ENCODE measurements at places on chromosomes 13 and 19.

GRCh38 chr19:17504030-17504429, 7.4 kb upstream of the PGLS start:
- no peak for DNase-seq

DNA sequence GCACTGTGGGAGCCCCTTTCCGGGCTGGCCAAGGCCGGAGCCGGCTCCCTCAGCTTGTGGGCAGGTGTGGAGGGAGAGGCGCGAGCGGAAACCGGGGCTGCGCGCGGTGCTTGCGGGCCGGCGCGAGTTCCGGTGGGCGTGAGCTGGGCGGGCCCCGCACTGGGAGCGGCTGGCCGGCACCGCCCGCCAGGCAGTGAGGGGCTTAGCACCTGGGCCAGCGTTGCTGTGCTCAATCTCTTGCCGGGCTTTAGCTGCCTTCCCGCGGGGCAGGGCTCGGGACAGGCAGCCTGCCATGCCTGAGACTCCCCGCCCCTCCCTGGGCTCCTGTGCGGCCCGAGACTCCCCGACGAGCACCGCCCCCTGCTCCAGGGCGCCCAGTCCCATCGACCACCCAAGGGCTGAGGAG, 405.2 kb upstream of the PRR20A start:
- DNase-seq: peak; percentile 57

- no peak for DNase-seq
Measured at GRCh38 chr19:58038688-58039204, 4.9 kb downstream of the ZSCAN1 start.

GRCh38 chr19:42601811-42602443, 7.2 kb upstream of the CEACAM8 start:
- no peak for DNase-seq

DNA sequence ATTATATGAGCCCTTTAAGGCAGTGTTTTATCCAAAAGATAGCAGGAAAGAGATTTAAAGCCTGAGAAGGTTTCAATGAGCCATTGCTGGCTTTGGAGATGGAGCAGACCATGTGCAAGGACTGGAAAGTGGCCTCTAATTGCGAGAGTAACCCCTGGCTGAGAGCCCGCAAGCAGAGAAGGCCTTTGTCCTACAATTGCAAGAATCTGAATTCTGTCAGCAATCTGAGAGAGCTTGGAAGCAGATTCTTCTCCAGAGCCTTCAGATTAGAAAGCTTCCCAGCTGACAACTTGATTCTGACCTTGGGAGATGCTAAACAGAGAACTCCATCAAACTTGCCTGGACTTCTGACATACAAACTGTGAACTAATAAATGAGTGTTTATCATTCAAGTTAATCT, 528.7 kb upstream of the KLF12 start:
- DNase-seq: no peak
